Astrocyte (in vitro differentiated cells and primary cell): ENCODE measurements at places on chromosomes 12 and 14. TPM values are rescaled to one million over a fixed set of nuclear protein-coding genes. Genes with fewer than 3 reads are reported as not detected.

Gene FAM90A1
- not detected in 2 replicates for total RNA-seq

Gene FAM222A
- total RNA-seq: 1.2 and 1.4 TPM in 2 replicates

Gene IFNG-AS1
- not detected in 2 replicates for total RNA-seq

Gene AMIGO2
- total RNA-seq: 25.2 and 35.4 TPM in 2 replicates

Gene KRT73
- not detected in 2 replicates for total RNA-seq

Gene P2RX2
- total RNA-seq: not detected in 2 replicates

Gene TAS2R7
- not detected in 2 replicates for total RNA-seq

Gene TMTC1
- total RNA-seq: 4.7 and 5.0 TPM in 2 replicates

Gene SERPINA4
- total RNA-seq: not detected in 2 replicates

Gene AGAP2
- 0.14 and 0.17 TPM in 2 replicates for total RNA-seq

- no peaks in the 10 kb centered on the region for H3K27me3 ChIP-seq
- H3K36me3 ChIP-seq: no peaks in the 10 kb centered on the region
- no peak overlapping the region for H3K27ac ChIP-seq
- peaks cover 31% of the 10 kb centered on the region for H3K4me1 ChIP-seq
- peak; percentile 1 for DNase-seq
Measured at GRCh38 chr12:3272958-3273357, 195.8 kb downstream of the TSPAN9 start.

GRCh38 chr12:104354868-104355570 lies 51.5 kb downstream of the EID3 start:
- H3K27me3 ChIP-seq: no peaks in the 10 kb centered on the region
- no peak overlapping the region for H3K4me3 ChIP-seq
- H3K36me3 ChIP-seq: peaks cover 24% of the 10 kb centered on the region
- H3K4me1 ChIP-seq: no peaks in the 10 kb centered on the region
- DNase-seq: no peak

GRCh38 chr12:938810-939209 lies 10.7 kb downstream of the RAD52 start:
- H3K4me1 ChIP-seq: no peaks in the 10 kb centered on the region
- H3K27me3 ChIP-seq: no peaks in the 10 kb centered on the region
- DNase-seq: no peak
- no peak overlapping the region for H3K27ac ChIP-seq
- H3K36me3 ChIP-seq: no peaks in the 10 kb centered on the region
- H3K4me3 ChIP-seq: no peak overlapping the region

- H3K36me3 ChIP-seq: no peaks in the 10 kb centered on the region
- peaks cover 5% of the 10 kb centered on the region for H3K4me1 ChIP-seq
- peak overlapping the region; percentile 71 for H3K4me3 ChIP-seq
- no peak for DNase-seq
- H3K27ac ChIP-seq: peak overlapping the region; percentile 84
Measured at GRCh38 chr12:32534698-32535097, 135.3 kb downstream of the FGD4 start.

- H3K27ac ChIP-seq: no peak overlapping the region
- no peaks in the 10 kb centered on the region for H3K27me3 ChIP-seq
- peak; percentile 73 for DNase-seq
- no peak overlapping the region for H3K4me3 ChIP-seq
Measured at GRCh38 chr12:2154050-2154449, 101.3 kb downstream of the CACNA1C start.

- peaks cover 11% of the 10 kb centered on the region for H3K4me1 ChIP-seq
- H3K4me3 ChIP-seq: no peak overlapping the region
- no peak for DNase-seq
- no peaks in the 10 kb centered on the region for H3K36me3 ChIP-seq
- H3K27me3 ChIP-seq: peaks cover 7% of the 10 kb centered on the region
- H3K27ac ChIP-seq: no peak overlapping the region
Measured at GRCh38 chr12:51954561-51955361, 3.3 kb downstream of the ACVR1B start.

GRCh38 chr12:55060470-55060869 lies 40.7 kb downstream of the NEUROD4 start:
- H3K36me3 ChIP-seq: no peaks in the 10 kb centered on the region
- no peaks in the 10 kb centered on the region for H3K4me1 ChIP-seq
- DNase-seq: no peak

DNA sequence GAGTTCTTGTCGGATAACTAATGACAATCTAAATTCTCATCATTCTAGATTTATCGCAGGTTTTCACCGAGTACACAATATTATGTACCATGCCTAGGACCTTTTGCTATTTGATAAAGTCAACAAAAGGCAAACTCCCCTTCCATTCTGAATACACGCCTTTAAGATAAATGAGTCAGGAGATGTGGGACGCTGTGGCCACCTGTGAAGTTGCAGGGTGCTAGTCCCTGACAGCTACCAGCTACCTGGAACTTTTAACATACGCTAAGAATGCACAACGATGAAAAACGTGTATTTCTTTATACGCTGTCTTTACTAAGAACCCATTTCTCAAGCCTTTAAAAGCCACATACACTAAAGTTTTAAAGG lies 678 bp downstream of the MDM1 start:
- peaks cover 5% of the 10 kb centered on the region for H3K36me3 ChIP-seq
- peak overlapping the region; percentile 80 for H3K4me3 ChIP-seq
- H3K27me3 ChIP-seq: no peaks in the 10 kb centered on the region
- peaks cover 10% of the 10 kb centered on the region for H3K4me1 ChIP-seq
- no peak for DNase-seq
- no peak overlapping the region for H3K27ac ChIP-seq

DNA sequence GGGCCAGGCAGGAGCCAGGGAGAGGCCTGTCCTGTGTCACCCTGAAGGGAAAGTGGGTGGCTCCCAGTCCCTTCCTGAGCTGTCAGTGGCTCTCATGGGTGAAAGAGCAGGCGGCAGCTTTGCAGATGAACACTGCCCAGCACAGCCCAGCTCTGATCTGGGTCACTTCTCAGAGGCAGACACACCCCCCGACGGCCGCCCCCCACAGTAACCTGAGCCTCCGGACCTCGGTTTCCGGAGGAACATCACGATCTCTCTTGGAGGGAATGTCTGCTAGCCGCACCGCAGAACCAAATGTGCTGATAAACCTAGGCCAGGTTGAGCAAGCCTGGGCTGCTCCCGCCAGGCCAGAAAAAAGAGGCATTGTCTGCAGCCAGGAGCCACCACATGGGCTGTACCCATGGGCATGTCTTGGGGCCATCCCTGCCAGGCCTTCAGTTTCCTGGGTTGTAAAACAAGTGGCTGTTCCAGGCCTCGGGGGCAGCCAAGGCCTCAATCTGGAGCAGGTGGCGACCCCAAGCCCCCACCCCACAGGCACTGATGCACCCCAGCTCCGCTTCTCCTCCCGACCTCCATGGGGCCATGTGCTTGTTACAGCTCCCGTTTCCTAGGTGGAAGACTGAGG lies 57.6 kb downstream of the NCOR2 start:
- peak overlapping the region; percentile 49 for H3K27ac ChIP-seq
- H3K27me3 ChIP-seq: no peaks in the 10 kb centered on the region
- peak; percentile 90 for DNase-seq

- no peak overlapping the region for H3K27ac ChIP-seq
- H3K27me3 ChIP-seq: no peaks in the 10 kb centered on the region
- H3K4me3 ChIP-seq: no peak overlapping the region
- H3K36me3 ChIP-seq: no peaks in the 10 kb centered on the region
- DNase-seq: no peak
- H3K4me1 ChIP-seq: no peaks in the 10 kb centered on the region
Measured at GRCh38 chr12:51187370-51187987, 14.5 kb upstream of the TFCP2 start.

- H3K36me3 ChIP-seq: no peaks in the 10 kb centered on the region
- H3K4me1 ChIP-seq: peaks cover 14% of the 10 kb centered on the region
- H3K4me3 ChIP-seq: no peak overlapping the region
- H3K27ac ChIP-seq: no peak overlapping the region
- H3K27me3 ChIP-seq: peaks cover 86% of the 10 kb centered on the region
Measured at GRCh38 chr12:53752621-53753020, 842 bp upstream of the CISTR start.

DNA sequence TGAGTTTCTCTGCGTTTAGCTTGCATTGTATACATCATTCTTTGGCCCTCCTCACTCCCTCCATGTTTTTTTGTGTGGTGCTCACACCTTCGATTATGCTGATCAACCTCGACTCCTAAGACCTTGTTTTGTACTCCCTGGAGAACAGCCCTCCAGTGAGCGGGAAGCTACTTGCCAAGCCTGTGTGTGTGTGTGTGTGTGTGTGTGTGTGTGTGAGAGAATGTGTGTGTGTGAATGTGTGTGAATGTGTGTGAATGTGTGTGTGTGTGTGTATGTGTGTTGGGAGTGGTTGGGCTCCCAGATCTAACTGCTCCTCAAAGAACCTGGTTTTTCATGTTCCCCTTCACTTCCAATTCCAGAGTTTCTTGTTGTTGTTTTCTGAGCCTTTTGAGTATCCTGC lies 6.0 kb downstream of the NYNRIN start:
- peaks cover 4% of the 10 kb centered on the region for H3K4me1 ChIP-seq
- H3K27ac ChIP-seq: no peak overlapping the region
- no peaks in the 10 kb centered on the region for H3K36me3 ChIP-seq
- H3K4me3 ChIP-seq: no peak overlapping the region

DNA sequence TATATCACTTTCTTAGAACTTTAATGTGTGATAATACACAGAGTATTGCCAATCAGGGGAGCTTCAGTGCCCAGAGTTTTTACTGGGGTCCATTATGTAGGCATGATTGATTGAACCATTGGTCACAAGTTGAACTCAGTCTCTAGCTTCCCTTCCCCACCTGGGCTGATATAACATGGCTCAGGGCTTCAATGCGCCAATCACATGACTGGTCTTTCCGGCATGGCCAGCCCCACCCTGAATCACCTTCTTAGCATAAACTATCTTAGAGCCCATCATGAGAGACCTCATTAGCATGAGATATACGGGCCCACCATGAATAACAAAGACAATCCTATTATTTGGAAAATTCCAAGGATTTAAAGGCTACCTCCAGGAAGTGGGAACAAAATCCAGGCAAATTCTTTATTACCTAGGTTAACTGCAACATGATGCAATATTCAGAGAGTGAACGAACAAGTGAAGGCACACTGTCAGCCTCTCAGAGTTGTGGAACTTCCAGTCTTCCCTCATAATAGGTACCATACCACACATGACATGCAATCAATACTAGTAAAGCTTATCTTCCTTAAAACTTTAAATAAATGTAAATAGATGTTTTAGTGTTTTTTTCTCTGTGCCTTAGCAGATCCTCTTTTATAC lies 3.2 kb upstream of the CLEC4A start:
- H3K27ac ChIP-seq: no peak overlapping the region
- no peak overlapping the region for H3K4me3 ChIP-seq

GRCh38 chr12:66716522-66716921 lies 37.6 kb upstream of the GRIP1 start:
- no peaks in the 10 kb centered on the region for H3K36me3 ChIP-seq
- H3K4me3 ChIP-seq: no peak overlapping the region
- no peak overlapping the region for H3K27ac ChIP-seq
- H3K27me3 ChIP-seq: no peaks in the 10 kb centered on the region
- no peaks in the 10 kb centered on the region for H3K4me1 ChIP-seq

DNA sequence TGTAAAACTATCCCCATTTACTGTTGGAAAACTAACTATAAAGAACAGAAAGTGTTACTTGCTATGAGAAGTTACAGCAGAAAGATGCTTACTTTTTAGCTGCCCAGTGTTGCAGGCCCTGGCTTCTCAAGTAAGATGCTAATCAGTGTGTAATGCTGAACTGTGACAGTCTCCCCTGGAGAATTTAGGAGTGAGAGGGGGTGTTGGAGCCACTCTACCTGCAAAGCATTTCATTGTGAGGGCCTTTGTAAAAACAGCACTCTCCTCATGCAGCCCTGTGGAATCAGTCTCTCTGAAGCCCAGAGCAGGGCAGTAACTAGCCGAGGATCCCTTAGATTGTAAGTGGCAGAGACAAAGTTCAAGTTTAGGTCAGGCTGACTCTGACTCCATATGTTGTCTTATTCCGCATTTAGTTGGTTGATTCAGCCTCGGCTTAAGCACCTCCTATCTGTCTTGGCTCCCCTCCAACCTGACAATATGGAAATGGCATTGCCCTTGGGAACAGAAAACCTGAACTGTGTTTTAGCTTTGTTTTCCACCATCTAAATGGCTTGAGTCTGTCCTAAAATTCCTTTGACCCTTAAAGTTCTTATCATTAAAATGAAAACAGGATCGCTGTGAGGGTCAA lies 141.3 kb downstream of the PRKCH start:
- DNase-seq: peak; percentile 61
- no peaks in the 10 kb centered on the region for H3K36me3 ChIP-seq
- H3K4me1 ChIP-seq: peaks cover 27% of the 10 kb centered on the region
- H3K27ac ChIP-seq: peak overlapping the region; percentile 43
- peaks cover 5% of the 10 kb centered on the region for H3K27me3 ChIP-seq

DNA sequence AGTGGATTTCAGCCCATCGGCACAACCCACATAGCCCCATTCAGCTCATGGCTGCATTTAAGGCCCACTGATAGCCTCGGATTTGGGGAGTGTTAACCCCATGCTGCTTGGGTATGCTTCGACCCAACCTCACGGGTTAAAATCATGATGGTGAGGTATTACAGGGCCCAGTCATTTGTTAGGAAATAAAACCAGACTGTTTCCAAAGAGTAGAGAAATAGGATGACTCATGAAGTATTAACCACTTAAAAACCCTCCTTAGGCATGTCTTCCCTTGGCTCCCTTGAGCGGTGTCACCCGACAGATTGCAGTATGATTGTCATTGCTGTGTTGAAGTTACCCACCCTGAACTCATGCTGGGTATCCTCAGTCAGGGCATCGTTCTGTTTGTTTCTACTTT lies 289.1 kb downstream of the CACNA1C start:
- DNase-seq: peak; percentile 80
- no peaks in the 10 kb centered on the region for H3K27me3 ChIP-seq
- H3K36me3 ChIP-seq: no peaks in the 10 kb centered on the region
- H3K4me1 ChIP-seq: peaks cover 31% of the 10 kb centered on the region

- H3K27ac ChIP-seq: no peak overlapping the region
- H3K4me3 ChIP-seq: no peak overlapping the region
- DNase-seq: no peak
- H3K27me3 ChIP-seq: no peaks in the 10 kb centered on the region
- no peaks in the 10 kb centered on the region for H3K36me3 ChIP-seq
Measured at GRCh38 chr14:67416085-67416484, 4.1 kb upstream of the PLEK2 start.

DNA sequence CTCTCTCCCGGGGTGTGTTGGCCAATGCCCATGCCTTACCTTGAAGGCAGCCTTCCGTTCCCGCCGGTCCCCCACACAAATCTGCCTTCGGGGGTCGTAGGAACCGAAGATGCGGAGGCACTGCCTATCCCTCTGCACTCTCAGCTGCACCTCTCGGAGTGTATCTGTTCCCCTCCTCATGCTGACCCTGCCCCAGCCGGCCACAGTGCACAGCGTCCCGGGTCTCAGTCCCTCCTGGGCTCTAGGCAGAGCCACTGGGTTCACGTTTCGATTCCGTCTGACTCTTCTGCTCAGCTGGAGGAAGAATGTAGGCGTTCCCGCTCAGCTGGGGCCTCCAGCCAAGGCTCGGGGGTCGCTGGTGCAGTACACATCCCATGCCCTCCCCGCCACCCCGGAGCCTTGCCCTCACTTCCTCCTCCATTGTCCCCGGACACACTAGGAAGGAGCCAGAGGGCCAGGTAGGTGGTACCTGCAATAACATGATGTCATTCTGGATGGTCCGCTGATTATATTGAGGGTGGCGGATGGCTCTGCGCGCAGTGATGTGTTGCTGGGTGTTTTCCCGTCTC lies 1.8 kb downstream of the CTSG start:
- no peaks in the 10 kb centered on the region for H3K4me1 ChIP-seq
- H3K4me3 ChIP-seq: no peak overlapping the region
- no peaks in the 10 kb centered on the region for H3K36me3 ChIP-seq
- no peak for DNase-seq
